Ureter (tissue), 1 donor: ENCODE measurements at places on chromosomes 7 and 10.

DNA sequence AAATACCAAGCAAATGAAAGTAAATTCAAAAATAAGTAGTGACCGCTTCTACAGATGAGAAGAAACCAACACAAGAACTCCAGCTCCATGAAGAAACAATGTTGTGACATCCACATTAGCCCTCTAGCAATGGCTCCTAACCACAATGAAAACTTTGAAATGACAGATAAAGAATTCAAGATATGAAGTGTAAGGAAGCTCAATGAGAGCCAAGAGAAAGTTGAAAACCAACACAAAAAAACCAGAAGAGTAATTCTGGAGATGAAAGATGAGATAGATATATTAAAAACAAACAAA lies 68.2 kb upstream of the DDC start:
- no peak for DNase-seq

- no peak for DNase-seq
Measured at GRCh38 chr10:63666836-63667383, 145.7 kb downstream of the REEP3 start.

DNA sequence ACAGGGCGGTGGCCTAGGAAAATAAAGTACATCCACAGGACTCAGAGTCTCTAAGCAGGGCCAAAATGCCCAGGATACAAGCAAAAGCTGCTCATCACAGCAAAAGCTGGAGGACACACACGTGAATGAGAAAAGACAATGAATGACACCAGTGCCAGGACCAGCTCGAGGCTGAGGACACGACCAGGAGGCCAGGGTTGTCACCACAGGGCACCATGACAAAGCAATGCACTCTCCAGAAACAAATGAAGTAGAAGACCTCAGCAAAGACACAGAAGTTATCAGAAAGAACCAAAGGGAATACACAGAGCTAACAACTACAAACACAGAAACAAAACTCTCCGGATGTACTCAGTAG lies 92.1 kb downstream of the FOXL3 start:
- DNase-seq: no peak

DNA sequence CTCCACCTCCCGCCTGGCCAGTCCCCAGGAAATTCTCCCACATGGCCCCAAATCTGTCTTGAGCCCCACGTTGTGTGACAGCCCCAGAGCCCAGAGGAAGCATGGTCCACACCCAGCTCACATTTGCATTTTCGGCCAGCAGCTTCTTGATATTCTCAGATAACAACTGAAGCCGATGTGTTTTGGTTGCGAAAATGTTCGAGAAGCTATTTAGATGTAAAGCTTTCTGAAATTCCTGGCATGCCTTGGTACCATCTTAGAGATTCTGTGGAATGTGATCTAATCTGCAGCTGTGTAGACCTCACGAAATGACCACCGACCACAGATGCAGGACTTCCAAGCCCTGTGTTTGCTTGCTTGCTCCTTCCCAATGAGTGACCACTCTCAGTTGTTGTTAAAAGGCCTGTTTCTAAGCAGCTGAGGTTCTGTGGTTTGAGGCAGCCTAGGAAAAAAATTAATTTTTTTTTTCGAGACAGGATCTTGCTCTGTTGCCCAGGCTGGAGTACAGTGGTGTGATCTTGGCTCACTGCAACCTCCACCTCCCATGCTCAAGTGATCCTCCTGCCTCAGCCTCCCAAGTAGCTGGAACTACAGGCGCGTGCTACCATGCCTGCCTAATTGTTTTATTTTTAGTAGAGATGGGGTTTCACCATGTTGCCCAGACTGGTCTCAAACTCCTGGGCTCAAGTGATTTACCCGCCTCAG lies 8.8 kb downstream of the SLC4A2 start:
- DNase-seq: no peak

DNA sequence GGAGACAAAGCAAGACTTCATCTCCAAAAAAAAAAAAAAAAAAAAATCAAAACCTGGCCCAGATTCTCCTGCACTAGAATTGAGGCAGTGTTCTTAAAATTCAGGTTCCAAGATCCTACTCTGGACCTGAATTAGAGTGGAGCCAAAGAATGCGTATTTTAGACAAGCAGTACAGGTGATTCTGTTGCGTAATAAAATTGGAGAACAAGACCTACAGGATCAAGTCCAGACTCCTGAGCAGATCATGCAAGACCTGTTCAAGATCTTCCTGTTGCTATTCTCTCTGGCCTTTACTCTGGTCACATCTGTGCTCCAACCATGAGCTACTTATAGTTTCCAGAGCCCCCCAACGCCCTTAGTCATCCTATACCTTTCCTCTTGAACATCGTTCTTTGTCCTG lies 51.5 kb upstream of the RSBN1L start:
- DNase-seq: no peak
